ENCODE measurements at places on chromosomes 3 and 15.

DNA sequence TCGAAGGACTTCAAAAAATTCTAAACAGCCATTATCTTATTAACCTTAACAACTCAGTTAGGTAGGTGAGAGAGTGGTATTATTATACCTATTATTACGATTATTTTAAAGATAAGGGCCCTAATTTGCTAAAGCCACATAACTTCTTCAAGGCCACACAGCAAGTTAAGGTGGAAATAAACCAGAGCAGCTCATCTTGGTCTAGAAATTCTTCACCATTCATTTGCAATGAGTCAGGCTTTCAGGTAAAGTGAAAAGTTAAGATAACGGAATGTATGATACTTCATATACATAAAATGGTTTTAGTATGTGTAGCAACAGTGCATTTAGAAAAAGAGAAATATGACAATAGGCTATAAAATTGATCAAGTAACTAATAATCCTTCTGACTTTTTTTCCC is 920.2 kb downstream of the ROBO1 start:
- DNase-seq = no peak

DNA sequence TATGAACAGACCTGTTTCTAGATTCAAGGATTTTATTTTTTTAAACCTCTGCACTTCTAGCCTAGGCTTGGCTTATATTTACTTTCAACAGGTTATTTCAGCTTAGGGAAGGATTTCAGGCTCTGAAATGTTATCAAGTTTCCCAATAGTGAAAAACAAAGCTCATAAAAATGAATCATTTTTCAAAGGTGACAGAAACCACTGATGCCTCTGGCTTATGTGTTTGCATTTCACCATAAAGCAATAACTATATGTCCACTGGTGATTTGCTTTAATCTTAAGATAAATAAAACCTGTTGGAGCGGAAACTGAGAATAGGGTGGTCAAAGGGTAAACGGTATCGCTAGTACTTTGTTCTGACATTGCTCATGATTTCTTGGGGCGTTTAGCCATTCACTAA is 141.2 kb upstream of the LRIG1 start:
- DNase-seq = no peak

- DNase-seq = no peak
Measured at GRCh38 chr3:49648354-49649019, 25.7 kb upstream of the APEH start.

- DNase-seq = no peak
Measured at GRCh38 chr3:191944835-191945234, 483.9 kb downstream of the PYDC2 start.
